T-helper 2 cell treated with Interferon-gamma antibody and Interleukin-4, amounts not matched to agents 5 μg/mL and 100 μg/mL, for 36 hours (primary cell): ENCODE measurements at places on chromosomes 3 and 15.

DNA sequence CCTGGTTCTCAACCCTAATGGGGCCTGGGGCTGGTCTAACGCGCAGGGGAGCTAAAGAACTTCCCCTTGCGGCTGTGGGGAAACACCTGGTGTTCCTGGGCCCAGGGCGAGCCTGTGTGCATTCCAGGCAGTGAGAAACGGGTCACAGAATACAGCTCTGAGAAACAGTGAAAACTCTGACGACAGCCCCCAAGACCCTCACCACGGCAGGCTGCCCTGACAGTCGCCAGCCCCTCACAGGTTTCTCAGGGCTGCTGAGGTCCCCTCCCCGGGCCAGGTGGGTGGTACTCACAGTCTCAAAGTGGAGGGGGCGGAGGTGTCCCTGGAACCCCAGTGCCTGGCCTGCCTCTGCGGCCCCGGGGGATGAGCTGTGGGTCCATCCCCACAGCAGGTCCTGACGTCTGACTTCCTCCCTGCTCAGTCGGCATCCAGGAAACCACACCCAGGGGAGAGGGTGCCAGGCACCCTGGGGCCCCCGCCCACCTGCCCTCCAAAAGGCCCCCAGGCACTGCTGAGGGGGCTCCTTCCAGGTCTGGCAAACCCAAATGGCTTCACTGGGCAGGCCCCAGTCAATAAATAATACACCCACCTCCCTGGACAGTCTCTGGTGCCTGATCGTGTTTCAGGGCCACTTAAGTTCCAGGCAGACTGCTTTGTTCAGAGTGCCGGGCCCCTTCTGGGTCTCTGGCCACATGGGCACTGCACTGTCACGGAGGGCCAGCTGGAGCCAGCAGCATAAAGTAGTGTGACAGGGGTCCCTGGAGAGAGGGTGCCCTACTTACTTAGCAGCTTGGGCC lies 57.7 kb downstream of the IQSEC1 start:
- peak; percentile 59 for DNase-seq

DNA sequence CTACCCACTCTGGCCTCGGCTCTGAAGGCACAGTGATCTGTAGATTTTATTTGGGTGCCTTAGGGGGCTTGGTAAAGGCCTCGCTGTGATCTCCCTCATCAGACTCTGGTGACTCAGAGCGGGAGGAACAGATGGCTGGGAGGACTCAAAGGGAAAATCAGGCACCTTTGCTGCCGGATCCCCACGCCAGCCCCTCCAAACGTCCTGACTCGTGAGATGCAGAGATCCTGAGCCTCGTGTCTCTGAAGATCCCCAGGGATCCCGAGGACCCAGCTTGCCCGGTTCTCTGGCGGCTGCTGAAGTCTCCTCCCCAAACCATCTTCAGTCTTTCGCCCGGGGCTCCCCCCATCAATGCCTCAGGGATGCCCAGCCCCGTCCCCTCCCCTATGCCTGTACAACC lies 32.8 kb downstream of the MUC20 start:
- no peak for DNase-seq

DNA sequence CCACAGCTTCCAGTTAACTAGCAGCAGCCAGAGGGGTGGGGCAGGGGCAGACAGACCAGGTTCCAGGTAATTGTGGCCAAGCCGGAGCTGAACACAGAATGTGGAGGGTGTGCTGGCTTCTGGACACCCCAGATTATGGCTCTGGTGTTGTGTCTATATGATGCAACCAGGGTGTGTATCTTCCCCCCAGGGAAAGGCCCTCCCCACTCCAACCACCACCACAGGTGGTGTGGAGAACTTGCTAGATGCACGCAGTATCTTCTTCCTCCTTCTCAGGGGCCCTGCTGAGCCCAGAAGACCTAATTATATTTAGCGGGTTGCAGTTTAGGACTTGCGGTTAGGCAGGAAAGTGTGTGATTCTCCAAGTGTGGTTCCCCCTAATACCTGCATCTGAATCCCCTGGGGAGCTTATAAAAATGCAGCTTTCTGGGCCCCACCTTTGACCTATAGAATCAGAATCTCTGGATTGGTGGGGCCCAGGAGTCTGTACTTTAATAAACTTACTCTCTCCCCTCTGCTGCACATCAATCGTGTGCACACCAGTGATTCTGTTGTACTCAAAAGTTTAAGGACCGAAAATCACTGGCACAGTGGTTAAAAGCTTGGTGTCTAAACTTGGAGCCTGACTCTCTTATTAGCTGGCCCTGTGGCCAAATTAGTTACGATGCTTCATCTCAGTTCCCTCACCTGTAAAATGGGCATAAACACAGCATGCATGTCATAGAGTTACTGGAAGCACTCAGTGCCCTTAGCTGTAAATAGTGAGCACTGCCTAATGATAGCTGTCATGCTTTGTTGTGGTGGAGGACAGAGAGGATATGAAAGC lies 379.1 kb upstream of the PROK2 start:
- no peak for DNase-seq

GRCh38 chr15:101307048-101307896 lies 12.2 kb upstream of the SNRPA1 start:
- no peak for DNase-seq

GRCh38 chr3:124780761-124781475 lies 50.7 kb downstream of the UMPS start:
- DNase-seq = no peak

DNA sequence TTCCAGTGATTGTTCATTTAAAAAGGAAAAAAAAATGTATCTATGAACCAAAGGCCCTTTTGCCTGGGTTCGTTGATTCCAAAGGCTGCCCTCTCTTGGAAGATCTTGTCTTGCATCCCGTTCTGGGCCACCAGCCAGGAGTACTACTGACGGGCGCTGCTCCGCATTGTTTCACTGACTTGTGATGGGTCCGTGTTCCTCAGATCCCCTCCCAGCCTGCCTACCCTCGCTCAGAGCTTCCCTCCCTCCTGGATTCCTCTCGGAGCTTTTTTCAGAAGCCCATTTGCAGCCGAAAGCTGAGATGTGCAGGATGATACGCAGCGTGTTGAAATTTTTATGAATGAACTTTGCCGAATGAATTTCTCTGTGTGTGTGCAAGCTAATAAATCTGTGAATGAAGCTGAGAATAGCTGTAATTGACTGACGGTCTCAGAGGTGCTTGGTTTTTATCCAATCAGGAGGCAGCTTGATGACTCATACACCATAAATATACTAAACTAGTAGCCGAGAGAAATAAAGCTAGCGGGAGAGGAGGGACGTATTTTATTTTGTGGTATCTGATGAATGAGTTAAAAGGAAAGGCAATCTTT lies at the start of gene SHC4:
Gene SHC4, minus strand, starts transcription at position 396 of the 590 bp plus-strand sequence. CDS start 904 bp downstream, outside the sequence.
- peak; percentile 28 for DNase-seq

DNA sequence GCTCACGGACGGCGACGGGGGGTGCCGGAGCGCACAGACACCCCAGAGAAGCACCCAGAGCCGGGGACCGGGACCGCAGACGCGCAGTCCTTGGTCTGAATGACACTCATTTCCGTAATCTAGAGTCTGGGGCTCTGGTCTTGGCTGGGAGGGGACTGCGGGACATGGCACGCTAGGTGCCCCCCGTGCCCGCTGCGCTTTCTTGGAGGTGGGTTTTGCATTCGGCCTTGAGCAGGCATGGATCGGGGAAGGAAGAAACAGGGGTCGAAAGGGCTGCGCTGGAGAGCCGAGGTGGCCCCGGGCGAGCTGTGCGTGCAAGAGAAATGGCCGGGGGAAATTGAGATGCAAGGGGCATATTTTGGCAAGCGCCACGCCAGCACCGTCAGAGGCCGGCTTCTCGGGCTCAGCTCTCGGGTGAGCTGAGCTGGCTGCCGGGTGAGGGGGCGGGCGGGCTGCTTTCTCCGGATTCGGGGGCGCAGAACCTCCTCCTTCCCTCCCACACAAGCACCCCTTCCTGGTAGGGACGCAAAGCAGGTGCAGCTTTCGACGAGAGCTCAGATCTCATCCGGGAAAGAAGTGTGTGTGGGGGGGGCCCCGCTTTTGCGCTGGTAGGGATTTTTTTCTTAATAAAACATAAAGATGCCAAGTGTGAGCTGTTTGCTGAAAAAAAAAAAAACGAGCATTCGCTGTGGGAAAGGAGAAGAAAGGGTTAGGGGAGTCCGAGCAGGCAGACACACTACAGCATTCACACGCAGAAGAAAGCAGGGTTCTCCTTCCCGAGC lies 963 bp upstream of the NTRK3 start:
- peak; percentile 18 for DNase-seq

DNA sequence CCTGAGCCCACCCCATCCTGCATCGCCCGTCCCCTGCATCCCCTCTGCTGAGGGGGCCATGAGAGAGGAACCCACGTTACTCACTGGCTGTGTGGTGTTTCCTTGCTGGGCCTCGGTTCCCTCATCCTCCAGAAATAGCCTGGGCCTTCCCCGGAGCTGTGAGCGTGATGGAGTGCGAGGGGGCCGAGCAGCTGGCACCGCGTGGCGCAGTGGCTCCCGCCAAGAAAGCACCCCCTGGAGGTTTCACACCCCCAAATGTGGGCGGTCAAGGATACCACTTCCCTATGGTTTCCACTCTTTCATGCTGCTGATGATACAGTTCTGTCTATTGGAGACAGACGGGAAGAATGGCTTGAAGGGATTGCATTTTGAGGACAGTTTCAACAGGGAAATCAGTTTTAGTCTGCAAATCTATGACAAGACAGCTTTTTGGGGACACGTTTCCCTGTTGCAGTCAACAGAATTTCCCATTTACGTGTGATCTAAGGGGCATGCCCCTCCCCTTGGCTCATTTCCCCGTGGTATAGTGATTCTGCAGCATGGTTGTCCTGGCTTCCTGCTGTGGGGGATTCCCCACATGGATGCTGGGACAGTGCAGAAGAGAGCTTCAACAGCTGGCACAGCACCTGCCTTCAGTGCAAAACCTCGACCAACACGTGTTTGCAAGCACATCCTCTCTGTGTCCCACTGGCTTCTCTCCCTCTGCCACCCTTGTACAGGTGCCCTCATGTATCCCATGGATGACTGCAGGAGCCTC lies 377.5 kb downstream of the LRTM1 start:
- DNase-seq = no peak

GRCh38 chr3:119762876-119763275 lies 19.0 kb upstream of the NR1I2 start:
- DNase-seq = no peak

DNA sequence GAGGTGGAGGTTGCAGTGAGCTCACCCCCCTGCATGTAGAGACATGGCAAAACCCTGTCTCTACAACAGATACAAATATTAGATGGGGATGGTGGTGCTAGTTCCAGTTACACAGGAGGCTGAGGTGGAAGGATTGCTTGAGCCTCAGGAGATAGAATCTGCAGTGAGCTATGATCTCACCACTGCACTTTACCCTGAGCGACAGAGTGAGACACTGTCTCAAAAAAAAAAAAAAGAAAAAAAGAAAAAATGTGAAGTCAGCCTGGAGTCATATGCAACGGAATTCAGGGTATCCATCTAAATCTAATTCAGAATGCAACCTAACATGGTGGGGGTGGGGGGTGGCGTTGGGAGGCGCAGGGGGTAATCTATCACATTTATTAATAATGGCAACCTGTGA lies 37.1 kb upstream of the NR2F2 start:
- no peak for DNase-seq

GRCh38 chr3:152843955-152844354 lies 9.0 kb downstream of the P2RY1 start:
- DNase-seq = no peak

GRCh38 chr15:82812994-82813393 lies 3.6 kb downstream of the WHAMM start:
- no peak for DNase-seq

DNA sequence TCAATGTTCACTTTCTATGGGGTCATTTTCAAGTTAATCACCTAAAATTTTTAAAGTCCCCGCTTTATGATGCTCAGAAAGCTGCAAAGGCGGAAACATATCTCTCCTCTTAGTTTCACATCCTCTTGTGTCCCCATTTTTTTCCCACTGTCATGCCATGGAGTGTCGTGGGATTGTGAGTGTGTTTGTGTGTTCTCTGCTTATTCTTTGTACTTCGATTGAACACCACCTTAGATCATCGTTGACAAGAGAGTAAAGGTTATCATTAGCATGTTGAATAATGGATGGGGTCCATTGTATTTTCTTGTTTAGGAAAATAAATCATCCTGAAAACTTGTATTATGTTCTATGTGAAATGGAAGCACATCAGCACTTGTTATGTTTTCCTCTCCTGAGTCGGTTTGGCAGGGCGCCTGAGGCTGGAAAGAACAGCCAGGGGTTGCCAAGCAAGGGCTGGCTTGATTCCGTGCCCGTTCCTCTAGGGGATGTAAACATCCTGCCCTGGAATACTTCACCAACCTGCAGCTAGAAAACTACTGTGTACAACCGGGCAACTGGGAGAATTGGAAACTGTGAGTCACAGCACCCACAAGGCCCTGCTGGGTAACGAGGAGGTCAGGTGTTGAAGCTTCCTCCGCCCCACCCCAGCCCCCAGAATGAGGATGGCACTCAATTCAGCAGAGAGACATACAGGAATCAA lies 67.2 kb downstream of the EIF4E3 start:
- DNase-seq = no peak

DNA sequence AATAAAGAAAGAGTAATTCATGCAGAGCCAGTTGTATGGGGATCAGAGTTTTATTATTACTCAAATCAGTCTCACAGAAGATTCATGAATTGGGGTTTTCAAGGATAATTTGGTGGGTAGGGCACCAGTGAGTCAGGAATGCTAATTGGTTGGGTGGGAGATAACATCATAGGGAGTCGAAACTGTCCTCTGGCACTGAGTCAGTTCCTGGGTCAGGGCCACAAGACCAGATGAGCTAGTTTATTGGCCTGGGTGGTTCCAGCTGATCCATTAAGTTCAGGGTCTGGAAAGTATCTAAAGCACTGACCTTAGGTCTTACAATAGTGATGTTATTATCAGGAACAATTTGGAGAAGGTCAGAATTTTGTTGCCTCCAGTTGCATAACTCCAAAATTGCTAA lies 998.6 kb upstream of the EPHA6 start:
- DNase-seq = no peak

- no peak for DNase-seq
These were observed 150.2 kb downstream of the GSK3B start for GRCh38 chr3:119944091-119944490.

DNA sequence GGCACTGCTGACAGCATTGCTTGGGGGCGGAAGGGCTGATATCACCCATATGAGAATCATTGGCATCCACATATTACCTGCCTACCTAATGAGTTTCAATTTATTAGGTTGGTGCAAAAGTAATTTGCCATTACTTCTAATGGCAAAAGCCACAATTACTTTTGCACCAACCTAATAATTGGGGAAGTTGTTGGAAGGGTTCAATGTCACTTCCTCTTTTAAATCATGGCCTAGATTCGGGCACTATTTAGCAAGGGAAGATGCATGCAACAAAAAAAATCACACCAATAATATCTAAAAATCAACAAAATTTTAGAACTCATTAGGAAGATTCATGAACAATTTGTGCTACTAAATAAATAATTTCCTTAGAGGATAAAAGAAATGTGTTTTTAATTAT lies 56.0 kb upstream of the AGTR1 start:
- DNase-seq = no peak

- DNase-seq = no peak
These were observed 48.9 kb downstream of the NIPA2 start for GRCh38 chr15:22887157-22887951.

- DNase-seq = peak; percentile 16
These were observed 33.8 kb downstream of the SLC9A9 start for GRCh38 chr3:143814443-143814889.

DNA sequence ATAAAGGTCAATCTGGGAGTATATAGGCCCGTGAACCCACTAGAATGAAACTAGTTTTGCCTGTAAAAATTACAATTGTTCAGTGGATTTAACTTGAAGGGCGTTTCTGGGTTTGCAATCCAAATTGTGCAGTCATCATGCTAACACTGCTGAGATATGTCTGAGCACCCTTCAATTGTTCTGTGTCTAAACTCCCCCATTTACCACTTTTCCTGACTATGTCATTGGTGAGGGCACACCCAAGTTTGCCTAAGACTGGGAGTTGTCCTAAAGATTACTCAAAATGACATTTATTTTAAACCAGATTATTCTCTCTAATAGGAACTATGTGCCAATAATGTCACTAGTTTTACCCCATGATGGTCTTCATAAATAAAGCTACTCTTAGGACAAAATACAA lies 54.6 kb downstream of the EMC4 start:
- no peak for DNase-seq
